ENCODE measurements at places on chromosomes 13 and 19. TPM values are rescaled to one million over a fixed set of nuclear protein-coding genes. Genes with fewer than 3 reads are reported as not detected.

DNA sequence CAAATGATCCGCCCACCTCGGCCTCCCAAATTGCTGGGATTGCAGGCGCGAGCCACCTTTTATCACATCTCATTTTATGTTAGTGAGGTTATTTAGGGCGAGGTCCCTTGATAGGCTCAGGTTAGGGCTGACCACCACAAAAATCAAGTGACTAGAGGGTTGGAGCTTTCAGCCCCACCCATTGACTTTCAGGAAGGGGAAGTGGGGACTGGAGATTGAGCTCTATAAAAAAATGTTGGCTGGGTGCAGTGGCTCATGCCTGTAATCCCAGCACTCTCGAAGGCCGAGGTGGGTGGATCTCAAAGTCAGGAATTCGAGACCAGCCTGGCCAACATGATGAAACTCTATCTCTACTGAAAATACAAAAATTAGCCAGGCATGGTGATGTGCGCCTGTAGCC, 20.1 kb downstream of the FPR3 start:
- H3K27ac ChIP-seq: no peak overlapping the region
- DNase-seq: no peak

GRCh38 chr13:87093399-87093798, 577.8 kb upstream of the SLITRK5 start:
- no peaks in the 10 kb centered on the region for H3K4me1 ChIP-seq
- no peak overlapping the region for H3K4me3 ChIP-seq
- no peaks in the 10 kb centered on the region for H3K27me3 ChIP-seq
- no peak for DNase-seq
- H3K36me3 ChIP-seq: no peaks in the 10 kb centered on the region

- peaks cover 14% of the 10 kb centered on the region for H3K4me1 ChIP-seq
- DNase-seq: no peak
- no peaks in the 10 kb centered on the region for H3K36me3 ChIP-seq
- H3K27ac ChIP-seq: no peak overlapping the region
- H3K4me3 ChIP-seq: no peak overlapping the region
Measured at GRCh38 chr13:33326723-33327122, 41.2 kb upstream of the STARD13 start.

DNA sequence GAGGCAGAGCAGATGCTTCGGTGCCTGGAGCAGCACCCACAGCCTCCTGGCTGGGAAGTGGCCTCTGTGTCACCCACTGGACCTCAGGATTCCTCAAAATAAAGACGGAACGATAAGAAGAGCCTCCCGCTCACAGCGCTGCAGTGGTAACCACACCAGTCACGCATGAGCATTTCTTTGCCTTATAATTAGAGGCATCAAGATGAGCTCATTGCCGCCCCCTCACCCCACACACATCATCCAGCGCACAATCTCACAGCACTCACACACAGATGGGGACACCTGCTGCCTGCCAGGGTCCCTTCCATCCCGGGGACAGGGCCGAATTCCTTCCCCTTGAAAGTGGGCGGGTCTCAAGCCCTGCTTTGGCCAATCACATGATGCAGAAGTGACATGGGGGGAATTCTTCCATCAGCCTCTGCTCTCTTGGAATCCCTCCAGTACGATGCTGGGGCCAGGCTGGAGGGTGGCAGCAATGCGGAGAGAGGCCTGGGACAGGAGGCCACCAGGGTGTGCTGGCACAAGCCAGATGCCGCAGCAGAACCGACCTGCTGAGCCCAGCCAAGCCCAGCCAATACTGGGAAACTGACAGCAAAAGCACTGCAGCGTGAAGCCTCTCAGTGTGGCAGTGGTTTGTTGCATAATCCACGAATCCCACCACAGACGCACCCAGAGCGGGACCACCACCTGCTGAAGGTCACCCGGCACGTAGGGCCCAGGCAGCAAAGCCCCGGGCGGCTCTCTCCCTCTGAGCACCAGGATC, 16.0 kb downstream of the PIP5K1C start:
- no peaks in the 10 kb centered on the region for H3K36me3 ChIP-seq
- no peak overlapping the region for H3K4me3 ChIP-seq
- H3K27me3 ChIP-seq: no peaks in the 10 kb centered on the region
- DNase-seq: no peak

DNA sequence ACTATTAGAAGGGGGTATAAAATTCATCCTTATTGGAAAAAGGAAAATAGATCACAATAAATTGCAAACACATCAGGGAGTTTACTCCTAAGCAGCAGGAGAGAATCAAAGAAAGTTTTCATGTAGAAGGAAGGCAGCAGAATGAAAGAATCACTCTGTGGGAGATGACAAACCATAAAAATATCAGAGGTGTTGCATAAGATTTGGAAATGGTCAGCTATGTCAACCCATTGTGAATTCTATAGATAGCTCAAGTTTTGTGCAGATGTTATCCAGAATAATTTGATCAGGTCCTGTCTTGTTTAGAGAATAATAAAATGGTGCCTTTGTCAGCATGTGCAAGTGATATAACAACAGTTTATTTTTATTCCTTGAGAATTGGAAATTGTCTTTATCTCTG, 622.4 kb downstream of the DCT start:
- H3K27ac ChIP-seq: no peak overlapping the region
- no peaks in the 10 kb centered on the region for H3K27me3 ChIP-seq
- H3K36me3 ChIP-seq: no peaks in the 10 kb centered on the region
- H3K4me3 ChIP-seq: no peak overlapping the region

GRCh38 chr19:10718205-10719196, 622 bp downstream of the DNM2 start:
- H3K36me3 ChIP-seq: no peaks in the 10 kb centered on the region
- DNase-seq: no peak
- H3K4me3 ChIP-seq: peak overlapping the region; percentile 72
- H3K27me3 ChIP-seq: no peaks in the 10 kb centered on the region

- H3K4me1 ChIP-seq: peaks cover 8% of the 10 kb centered on the region
- no peak overlapping the region for H3K4me3 ChIP-seq
- no peak for DNase-seq
- no peaks in the 10 kb centered on the region for H3K27me3 ChIP-seq
- H3K27ac ChIP-seq: no peak overlapping the region
Measured at GRCh38 chr13:39909634-39910033, 254.2 kb downstream of the COG6 start.

Gene SCN1B
- 37.6 TPM for total RNA-seq

Gene BST2
- 67.0 TPM for total RNA-seq
